ENCODE measurements at places on chromosomes 1 and 21. TPM values are rescaled to one million over a fixed set of nuclear protein-coding genes. Genes with fewer than 3 reads are reported as not detected.

The KIF17 gene
- total RNA-seq: 32.3 TPM

The OR2M4 gene
- total RNA-seq: not detected

The CRB1 gene
- total RNA-seq: not detected

The PRR9 gene
- not detected for total RNA-seq

The IKBKE gene
- total RNA-seq: 33.9 TPM

The NOS1AP gene
- total RNA-seq: 0.70 TPM

The CTSE gene
- total RNA-seq: not detected

The ADAMTS1 gene
- total RNA-seq: 12.6 TPM

The OR6N1 gene
- not detected for total RNA-seq

The ESRRG gene
- not detected for total RNA-seq

The GOLT1A gene
- total RNA-seq: not detected

The SLC1A7 gene
- not detected for total RNA-seq

The NR1I3 gene
- not detected for total RNA-seq

The S100A16 gene
- 581 TPM for total RNA-seq

The OR10X1 gene
- total RNA-seq: not detected

GRCh38 chr1:70706381-70707037 is 295.4 kb downstream of the CTH start:
- DNase-seq: no peak

- peak; percentile 21 for DNase-seq
Measured at GRCh38 chr1:52920791-52921291, 699 bp downstream of the ECHDC2 start.

- no peak for DNase-seq
Measured at GRCh38 chr1:37303884-37304574, 170.4 kb upstream of the ZC3H12A start.

DNA sequence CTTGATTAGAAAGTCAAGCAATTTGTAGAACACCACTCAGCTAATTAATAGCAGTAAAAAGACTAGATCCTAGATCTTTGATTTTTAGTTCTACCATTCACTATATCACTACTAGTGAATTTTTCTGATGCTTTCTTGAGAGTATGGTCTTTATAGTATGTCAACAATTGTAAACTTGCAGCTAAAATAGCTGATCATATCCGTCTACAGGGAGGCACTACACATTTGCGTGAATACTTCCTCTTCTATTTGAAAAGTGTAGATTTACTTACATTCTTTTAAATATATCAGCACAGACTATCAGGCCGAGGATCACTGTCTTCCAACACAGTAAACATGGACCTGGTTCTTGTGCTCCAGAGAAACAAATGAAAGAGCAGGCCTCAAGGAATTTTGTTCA is 18.6 kb upstream of the PTPRC start:
- no peak for DNase-seq

- DNase-seq: no peak
Measured at GRCh38 chr1:186474208-186474607, 13.3 kb upstream of the PDC start.

DNA sequence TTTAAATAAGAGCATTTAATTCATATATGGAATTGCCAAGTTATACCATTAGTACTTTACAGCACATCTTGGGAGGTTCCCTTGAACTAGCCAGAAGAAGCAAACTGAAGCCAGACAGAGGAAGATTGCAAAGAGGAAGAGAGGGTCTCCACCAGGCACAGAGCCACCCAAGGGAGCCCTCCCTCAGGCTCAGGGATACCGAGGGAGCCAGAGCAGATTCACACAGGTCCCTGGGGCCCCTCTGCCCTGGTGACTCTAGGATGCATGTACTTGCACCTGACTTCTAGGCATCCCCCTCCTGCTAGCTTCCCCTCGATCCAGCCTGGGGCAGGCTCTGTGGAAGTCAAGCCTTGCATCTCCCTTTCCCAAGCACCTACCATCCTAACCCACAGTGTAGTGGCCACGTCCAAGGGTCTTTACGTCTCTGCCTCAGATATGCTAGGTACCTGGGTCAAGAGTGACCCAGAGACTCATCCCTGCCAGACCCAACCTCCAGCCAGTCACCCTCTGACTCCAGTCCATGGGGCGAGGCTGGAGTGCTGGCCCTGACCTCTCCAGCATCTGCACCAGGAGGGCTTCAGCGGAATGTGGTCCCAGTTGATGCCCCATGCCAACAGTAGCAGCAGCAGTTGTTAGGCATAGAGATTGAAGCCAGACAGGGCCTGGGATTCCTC is 6.4 kb downstream of the IFNAR2 start:
- no peak for DNase-seq

- DNase-seq: no peak
Measured at GRCh38 chr1:237779356-237779755, 111.4 kb downstream of the ZP4 start.

- no peak for DNase-seq
Measured at GRCh38 chr1:221734187-221734586, 7.7 kb downstream of the DUSP10 start.

GRCh38 chr1:166915042-166915441 is 39.0 kb upstream of the TADA1 start:
- no peak for DNase-seq

- no peak for DNase-seq
Measured at GRCh38 chr1:51415963-51416362, 85.6 kb upstream of the TTC39A start.

GRCh38 chr1:10909697-10910680 is 102.5 kb upstream of the TARDBP start:
- DNase-seq: peak; percentile 58

DNA sequence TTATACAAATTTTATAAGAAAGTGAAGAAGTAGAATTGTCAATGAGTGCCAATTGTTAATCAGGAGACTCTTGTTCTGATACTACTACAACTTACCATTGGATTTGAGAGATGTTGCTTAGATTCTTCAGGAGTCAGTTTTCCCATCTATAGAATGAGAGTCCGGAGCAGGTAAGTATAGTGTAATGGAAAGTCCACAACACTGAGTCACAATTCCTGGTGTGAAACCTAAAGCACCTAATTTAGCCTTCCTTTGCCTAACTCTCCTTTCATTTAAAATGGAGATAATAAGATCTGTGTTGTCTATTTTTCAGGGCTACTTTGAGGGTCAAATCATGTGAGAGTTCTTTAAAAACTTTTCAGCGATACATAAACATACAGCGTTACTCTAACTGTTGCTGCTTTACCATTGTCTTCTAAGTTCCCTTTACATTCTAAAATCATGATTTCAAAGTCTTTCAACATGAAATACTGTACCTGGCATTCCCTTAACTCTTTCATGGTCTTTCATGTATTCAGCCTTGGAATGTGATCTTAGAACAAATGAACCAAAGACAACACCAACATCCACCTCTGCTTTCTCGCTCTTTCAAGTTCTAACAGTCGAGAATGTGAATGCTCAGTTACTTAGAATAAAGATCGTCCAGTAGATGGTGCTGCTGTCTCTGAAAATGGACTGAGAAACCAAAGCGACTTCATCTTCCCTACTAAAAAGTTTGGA is 90.9 kb downstream of the SLC30A10 start:
- peak; percentile 71 for DNase-seq

DNA sequence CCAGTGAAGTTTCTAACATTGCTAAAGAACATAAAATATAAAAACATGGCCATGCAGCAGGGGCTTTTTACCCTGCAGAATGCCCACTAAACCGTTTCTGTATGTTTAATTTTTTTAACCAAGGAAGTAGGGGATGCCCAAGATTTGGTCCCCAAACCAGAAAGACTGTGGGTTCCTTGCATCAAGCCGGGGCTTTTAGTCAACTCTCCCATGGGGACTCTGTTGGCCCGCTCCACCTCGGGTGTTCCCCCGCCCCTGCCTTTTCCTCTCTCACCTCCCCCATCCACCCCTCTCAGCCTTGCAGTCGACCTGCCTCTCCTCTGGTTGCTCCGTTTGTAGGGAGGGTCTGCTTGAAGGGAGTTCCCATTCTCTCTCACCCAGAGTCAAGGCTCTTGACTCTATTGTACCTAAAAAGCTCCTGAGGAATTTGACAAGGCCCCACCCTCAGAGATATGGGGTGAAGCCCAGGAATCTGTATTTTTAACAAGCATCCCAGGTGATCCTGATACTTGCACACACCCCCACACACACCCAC is 117.5 kb downstream of the TOMM20 start:
- DNase-seq: no peak

DNA sequence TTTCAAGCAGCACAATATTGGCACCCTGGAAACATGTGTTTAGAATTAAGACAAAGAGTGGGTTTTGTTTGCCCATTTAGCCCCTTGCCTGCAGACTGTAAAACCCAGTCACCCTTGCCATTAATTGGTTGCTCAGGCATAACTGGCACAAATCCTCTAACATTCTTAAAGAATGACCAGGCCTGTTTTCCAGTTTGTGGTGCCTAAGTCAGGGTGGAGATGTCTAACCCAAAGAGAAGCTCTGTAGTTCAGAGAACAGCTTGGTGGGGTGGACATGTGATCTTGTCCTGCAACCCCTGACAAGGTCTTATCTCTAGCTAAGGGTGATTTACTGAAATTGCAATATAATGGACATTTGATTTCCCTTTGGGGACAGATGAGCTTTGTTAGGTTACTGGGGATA is 8.8 kb upstream of the ANGPTL7 start:
- DNase-seq: no peak

GRCh38 chr1:74732960-74733603 is at the start of the genes CRYZ and TYW3:
Gene CRYZ (minus strand): TSS chr1:74733050. CDS start chr1:74724821, 8,229 bp downstream.
Gene TYW3 (plus strand): TSS chr1:74733152. CDS start chr1:74733245, 93 bp downstream.
- peak; percentile 93 for DNase-seq

DNA sequence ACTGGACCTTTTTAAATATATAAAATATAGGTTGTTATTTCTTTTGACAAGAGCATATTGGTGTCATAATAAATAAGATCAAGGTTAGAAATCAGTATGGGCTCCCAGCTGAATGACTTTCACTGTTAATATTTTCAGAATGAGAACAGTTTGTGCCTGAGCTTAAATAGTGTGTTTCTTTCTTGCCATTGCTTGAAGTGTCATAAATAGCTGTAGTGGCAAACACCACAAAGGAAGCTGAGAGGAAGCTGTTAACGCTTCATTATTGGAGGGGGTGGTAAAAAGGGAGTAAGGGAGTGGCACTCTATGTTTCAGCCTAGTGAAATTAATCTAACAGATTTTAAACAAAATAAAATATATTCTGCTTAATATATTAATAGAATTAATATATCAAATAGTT is 1089.8 kb upstream of the NCAM2 start:
- DNase-seq: no peak

- no peak for DNase-seq
Measured at GRCh38 chr1:20697563-20697962, 20.2 kb downstream of the KIF17 start.

- DNase-seq: no peak
Measured at GRCh38 chr1:3022976-3023375, 1.7 kb downstream of the ACTRT2 start.

- DNase-seq: peak; percentile 9
Measured at GRCh38 chr1:55974714-55975441, 604.5 kb downstream of the PLPP3 start.

- DNase-seq: no peak
Measured at GRCh38 chr1:7047866-7048265, 262.6 kb downstream of the CAMTA1 start.

GRCh38 chr21:34885626-34886239 is 163.4 kb downstream of the RUNX1 start:
- DNase-seq: peak; percentile 51

DNA sequence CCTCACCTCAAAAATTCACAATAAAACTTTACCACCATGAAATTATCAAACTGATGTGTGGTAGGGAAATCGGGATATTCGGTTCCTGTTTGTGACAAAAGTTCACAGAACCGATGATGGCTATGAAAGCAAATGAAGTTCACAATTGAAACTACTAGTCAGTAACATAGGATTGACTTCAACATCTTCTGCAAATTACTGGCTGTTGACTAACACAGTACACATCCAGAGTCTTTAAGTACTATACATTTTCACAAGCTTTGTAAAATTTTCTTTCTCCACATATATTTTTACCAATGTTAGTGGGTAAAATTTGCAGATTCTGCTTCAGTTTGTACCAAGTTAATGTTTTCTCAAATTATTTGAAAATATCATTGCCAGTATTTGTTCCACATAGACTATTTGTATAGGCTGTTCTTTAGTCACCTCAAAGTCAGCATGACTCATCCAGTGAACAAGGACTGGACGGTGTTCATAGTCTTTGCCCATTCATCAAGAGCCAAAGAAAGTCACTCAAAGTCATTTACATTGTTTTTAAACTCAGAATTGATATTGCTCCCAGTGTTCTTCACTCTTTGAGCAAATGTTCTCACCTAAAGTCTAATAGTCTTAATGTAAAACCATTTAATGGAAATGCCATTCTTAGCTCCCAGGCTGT is 213.4 kb downstream of the USP25 start:
- peak; percentile 19 for DNase-seq

- no peak for DNase-seq
Measured at GRCh38 chr1:28111157-28111556, 22.7 kb upstream of the EYA3 start.

DNA sequence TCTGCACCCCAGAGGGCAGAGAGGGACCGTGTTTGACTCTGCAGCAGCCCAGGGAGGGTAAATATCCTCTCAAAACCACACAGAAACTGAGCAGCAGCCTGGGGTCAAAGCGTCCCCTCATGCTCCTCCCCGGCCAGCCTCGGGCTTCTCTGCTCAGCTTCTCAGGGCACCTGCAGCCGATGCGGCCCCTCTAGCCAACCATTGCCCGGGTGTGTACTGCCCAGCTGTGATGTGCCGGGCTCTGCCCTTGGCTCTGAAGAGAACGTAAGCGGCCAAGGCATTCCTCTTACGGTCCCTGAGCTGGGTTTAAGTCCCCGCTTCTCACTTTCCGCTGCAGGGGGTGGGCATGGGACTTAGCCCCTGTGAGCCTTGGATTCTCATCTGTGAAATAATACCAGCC is 5.5 kb downstream of the FAM131C start:
- no peak for DNase-seq

- no peak for DNase-seq
Measured at GRCh38 chr1:222081859-222082258, 340.0 kb upstream of the DUSP10 start.

- no peak for DNase-seq
Measured at GRCh38 chr1:203186091-203186445, 436 bp downstream of the CHI3L1 start.

DNA sequence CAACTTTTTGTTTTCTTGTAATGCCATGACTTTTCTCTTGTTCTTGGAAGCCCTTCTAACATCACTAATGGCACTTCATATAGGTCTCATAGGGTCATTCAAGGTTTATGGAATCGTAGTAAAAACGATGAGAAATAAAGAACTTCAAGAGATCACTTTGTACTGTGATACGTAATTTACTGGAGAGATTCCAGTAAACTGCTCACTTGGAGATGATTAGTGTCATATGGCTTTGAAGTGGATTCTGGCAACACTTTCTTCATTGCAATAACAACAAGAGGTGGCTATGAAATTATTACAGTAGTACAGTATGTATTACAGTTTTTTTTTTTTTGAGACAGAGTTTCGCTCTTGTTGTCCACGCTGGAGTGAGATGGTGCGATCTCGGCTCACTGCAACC is 103.4 kb downstream of the RUSC1 start:
- DNase-seq: no peak
